ENCODE measurements at places on chromosomes 1 and 21.

DNA sequence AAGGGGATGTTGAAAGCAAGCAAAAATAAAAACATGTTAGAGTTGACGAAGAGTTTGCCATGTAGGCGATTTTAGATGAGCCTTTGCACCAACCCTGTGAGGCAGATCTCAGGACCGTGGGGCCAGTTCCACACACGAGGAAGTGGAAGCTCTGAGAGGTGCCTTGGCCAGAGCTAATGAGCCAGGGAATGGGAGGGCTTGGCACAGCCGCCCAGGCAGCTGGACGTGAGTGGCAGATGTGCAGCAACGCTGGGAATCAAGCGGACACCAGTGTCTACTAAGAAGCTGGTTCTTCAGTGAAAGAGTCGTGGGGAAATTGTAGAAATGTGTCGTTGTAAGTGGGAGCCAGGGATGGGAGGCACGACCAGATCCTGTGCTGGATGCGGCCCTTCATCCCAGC is 58.9 kb upstream of the COL6A1 start:
- DNase-seq = no peak

GRCh38 chr1:231418101-231418740 is 3.9 kb downstream of the EGLN1 start:
- no peak for DNase-seq

- no peak for DNase-seq
Measured at GRCh38 chr1:55560266-55560665, 345.1 kb upstream of the USP24 start.

- no peak for DNase-seq
Measured at GRCh38 chr1:194705123-194705854, 1518.9 kb upstream of the B3GALT2 start.

- DNase-seq = no peak
Measured at GRCh38 chr1:3347257-3348020, 107.0 kb upstream of the ARHGEF16 start.

GRCh38 chr1:149903836-149904491 is 4.6 kb downstream of the BOLA1 start:
- DNase-seq = no peak

- DNase-seq = no peak
Measured at GRCh38 chr21:43361493-43362296, 65.2 kb downstream of the SIK1 start.

GRCh38 chr1:101300916-101301315 is 64.1 kb downstream of the S1PR1 start:
- no peak for DNase-seq

DNA sequence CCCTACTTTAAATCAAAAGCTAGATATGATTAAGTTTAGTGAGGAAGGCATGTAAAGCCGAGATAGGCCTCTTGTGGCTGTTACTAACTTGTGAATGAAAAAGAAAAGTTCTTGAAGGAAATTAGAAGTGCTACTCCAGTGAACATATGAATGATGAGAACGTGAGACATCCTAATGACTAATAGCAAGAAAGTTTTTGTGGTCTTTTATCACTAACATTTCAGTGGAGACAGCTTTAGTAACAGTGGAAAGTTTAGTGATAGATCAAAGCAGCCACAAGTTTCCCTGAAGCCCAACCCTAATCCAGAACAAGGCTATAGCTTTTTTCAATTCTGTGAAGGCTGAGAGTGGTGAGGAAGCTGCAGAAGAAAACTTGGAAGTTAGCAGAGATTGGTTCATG is 73.6 kb upstream of the LRRC8B start:
- no peak for DNase-seq
